ENCODE measurements at places on chromosomes 2 and 18.

DNA sequence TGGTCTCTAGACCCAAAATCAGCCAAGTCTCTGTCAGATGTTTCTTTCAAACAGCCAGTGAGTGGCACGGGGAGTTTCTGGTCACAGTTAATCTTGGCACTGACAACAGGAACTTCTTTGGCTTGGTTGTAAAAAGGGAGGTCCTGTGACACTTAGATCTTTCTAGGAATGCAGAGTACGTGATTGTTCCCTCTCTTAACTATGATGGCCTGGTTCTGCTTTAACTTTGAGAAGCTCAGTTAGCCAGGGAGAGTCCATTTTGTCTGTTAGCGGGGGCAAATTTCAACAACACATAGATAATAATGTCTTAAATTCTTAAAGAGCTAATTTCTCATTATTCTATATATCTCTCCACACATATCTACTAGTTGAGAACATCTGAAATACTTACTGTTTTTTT, 344.5 kb upstream of the LRRTM4 start:
- DNase-seq, result no peak

GRCh38 chr18:63949068-63949737, at the start of gene HMSD:
Gene HMSD (plus strand): TSS chr18:63949301. CDS start chr18:63953456, 4,155 bp downstream.
- peak; percentile 22 for DNase-seq

DNA sequence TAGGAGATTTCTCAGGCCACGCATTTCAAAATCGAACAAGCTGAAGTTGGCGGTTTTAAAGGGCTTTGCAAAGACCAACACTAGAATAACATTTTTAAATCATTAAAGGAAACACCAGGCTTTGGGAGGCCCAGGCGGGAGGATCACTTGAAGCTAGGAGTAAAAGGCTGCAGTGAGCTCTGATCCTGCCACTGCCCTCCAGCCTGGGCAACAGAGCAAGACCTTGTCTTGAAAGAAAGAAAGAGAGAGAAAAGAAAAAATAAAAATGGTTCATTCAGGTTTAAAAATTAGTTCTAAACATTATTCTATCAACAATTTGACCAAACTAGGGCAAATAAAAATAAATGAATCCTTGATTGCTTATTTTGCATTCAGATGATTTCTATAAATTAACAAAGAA, 789 bp upstream of the CHST9 start:
- no peak for DNase-seq

- no peak for DNase-seq
Observed at GRCh38 chr2:65024149-65024829, 31.9 kb upstream of the CEP68 start.

DNA sequence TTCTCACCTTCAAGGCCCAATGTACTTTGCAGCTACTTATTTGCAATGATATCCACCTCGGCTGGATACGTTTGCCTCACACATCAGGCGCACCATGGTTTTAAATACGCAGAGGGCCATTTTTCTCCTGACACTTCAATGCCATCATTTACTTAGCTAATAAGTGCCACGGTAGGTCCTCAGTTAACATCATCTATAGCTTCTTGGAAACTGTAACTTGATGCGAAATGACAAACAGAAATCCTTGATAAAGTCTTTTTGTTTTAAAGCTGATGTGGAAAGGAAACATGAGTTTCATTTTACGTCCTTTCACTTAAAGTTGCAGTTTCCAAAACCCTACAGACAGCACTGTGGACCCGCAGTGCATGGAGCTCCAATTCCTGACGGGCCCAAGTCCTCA, 37.1 kb downstream of the ZNF516 start:
- no peak for DNase-seq

- no peak for DNase-seq
Observed at GRCh38 chr2:230068651-230069055, at the start of gene SLC16A14. Gene SLC16A14 (minus strand): TSS chr2:230068924. CDS start chr2:230059352, 9,572 bp downstream.

- peak; percentile 18 for DNase-seq
Observed at GRCh38 chr2:33058716-33059470, 112.1 kb downstream of the LTBP1 start.

DNA sequence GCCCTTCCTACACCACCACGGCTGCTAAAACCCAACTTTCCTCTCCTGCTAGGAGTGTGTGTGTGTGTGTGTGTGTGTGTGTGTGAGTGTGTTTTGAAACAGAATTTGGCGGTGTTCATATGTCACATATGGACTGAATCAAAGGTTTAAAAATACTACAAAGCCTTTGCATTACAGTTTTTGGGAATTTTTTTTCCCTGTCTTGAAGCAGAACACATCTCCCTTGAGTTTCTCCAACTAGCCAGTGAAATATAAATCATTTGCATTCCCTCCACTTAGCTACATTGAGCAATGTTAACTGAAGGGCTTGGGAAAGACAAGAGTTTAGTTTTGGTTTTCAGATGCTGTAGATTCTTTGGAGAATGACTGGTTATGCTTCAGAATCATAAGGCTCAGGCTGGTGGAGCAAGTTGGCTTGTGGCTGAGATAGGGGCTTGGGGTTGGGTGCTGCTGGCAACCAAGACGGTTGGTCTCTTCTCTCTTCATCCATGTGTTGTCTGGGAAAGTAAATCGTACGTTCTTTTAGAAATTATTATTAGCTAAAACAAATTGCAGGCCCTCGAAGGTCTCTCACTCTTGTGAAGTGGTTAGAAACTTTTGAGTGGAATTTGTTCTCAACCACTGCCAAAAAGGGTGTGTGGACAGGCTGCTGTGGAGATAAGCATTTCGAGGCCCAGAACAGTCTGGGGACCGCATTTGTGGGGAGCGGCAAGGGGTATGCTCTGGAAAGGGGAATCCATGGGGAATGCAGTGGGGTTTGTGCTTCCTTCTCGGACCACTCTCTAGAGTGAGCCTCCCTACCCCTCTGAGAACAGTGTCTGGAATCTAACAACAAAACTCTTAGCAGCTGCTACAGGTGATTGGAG, 1.4 kb downstream of the NRP2 start:
- DNase-seq, result no peak

DNA sequence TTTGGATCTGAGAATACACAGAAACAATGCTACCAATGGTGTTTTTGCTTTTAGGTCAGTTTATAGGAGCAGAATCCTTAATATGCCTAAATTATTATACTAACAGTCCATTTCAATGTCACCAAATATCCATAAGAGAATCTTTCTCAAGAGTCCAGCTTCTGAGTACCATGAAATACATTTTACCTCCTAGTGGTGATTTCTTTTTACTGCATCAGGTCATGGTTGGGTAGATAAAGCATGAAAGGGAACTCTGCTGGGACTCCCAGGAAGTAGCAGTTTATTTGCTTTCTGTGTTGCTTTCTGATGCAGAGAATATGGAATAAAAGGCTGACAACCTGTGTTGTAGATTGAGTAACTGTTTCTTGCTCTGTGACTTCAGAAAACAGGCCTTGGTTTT, 115.6 kb downstream of the PPP1R1C start:
- DNase-seq, result peak; percentile 12

DNA sequence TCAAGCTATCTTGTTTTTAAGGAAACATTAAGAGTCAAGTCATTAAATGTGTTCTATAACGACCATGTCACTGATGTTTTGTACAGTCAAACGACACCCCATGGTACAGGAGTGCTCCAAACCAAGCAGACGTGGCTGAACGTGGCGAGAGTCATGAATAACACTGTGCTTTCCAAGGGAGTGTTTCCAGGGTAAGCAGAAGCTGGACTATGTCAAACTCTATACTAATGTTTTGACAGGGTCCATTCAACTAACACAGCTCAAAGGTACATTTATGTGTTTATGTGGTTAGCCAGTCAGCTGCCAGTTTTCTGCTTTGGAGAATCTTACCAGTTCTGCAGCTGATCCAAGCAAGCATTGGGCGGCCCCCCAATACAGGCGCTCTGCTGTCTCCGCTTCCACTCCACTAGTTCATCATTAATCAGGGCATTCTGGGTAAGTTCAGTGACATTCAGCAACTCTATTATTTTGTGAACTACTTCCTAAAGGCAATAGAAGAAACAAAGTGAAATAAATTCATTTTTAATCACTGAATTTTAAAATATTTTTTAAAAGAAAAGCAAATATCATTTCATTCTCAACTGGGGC, 16.4 kb downstream of the STAT1 start:
- no peak for DNase-seq

DNA sequence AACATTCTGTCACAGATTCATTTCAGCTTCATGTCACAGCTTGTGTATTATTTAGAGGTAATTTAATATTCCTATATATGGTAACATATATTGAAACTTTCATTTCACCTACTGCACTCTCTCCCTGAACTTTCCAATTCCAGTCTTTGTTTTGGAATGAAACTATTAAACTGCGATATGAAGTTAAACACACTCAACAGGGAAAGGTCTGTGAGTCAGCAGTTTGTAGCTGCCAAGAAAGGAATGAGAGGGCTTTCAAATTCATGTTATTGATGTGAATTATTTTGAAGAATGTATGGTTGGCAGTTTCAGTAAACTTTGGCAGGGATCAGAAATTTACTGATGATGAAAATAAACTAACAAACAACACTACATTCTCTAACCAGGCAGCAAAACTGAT, 148.3 kb downstream of the HNMT start:
- DNase-seq, result no peak

- no peak for DNase-seq
Observed at GRCh38 chr18:25646971-25647370, 295.0 kb upstream of the ZNF521 start.

- DNase-seq, result no peak
Observed at GRCh38 chr2:112812318-112813267, 24.0 kb downstream of the IL1B start.

DNA sequence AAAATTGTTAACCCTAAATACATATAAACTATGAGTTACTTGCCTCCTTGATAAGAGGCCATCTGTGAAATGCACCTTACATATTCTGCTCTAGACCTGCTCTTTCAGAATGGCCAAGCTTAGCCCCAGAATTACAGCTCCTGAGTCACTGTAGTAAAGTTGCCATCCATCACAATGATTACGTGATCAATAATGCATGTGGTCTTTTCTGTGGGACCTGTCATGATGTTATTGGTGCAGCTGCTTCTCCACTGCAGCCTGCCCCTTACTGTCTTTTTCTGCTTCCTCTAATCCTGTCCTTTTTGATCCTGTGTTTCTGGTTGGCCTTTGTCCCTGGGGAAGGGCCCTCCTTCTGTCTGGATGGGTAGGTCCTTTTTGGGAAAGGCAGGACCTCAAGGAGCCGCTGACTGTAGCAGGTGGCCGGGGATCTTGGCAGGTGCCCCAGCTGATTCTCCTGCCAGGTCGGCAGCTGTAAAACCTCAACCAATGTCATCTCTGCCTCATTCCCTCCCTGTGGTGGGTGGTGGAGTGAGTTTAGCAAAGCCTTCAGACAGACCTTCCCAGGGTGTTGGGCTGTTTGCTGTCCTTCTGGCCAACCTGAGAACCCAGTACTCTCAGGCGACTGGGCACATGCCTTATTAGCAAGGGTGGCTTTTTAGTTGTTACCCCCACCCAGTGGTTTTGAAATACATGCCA, 126.2 kb upstream of the EML6 start:
- no peak for DNase-seq

GRCh38 chr2:30639836-30640235, 167.4 kb downstream of the CAPN13 start:
- DNase-seq, result no peak

DNA sequence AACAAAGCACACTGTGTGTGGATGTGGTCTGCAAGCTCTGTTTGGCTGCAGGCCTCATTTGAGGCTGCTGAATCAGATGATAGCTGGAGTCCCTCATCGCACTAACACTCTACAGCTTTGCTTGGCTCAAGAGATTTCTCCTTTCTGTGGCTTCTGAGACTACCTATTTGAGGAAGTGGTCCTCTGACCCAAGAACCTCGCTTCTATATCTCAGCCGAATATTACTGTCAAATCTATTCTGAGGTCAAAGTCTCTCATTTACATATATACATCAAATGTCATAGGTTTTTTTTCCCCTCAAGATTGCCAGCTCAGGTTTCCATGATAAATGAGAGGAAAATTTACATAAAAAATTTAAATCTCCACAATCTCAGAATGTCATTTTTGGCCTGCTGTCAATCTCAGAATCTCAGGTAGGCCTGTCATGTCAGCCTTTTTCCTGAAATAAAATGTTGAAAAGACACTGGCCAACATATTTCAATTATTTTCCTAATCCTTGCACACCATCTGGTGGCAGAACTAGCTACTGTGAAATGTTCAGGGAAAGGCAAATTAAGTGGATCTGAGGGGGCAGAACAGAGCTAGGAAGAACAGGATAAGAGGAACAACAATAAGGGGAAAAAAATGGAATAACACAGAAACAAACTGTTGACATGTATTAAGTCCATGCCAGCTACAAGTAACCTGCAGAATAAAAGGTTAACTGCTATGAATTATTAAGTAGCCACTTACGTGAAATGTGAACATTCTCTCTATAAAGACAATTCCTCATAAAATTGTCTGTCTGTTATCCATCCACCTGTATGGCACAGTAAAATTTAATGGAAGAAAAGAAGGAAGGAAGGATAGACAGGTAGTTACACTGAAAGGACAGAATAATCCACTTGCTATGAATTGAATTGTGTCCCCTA, 39.3 kb downstream of the AP1S3 start:
- no peak for DNase-seq

GRCh38 chr18:45801416-45802004, 24.0 kb upstream of the SIGLEC15 start:
- no peak for DNase-seq

- no peak for DNase-seq
Observed at GRCh38 chr2:85794491-85795121, 40.8 kb downstream of the ATOH8 start.

GRCh38 chr2:38554973-38555595, 47.6 kb downstream of the HNRNPLL start:
- peak; percentile 30 for DNase-seq

DNA sequence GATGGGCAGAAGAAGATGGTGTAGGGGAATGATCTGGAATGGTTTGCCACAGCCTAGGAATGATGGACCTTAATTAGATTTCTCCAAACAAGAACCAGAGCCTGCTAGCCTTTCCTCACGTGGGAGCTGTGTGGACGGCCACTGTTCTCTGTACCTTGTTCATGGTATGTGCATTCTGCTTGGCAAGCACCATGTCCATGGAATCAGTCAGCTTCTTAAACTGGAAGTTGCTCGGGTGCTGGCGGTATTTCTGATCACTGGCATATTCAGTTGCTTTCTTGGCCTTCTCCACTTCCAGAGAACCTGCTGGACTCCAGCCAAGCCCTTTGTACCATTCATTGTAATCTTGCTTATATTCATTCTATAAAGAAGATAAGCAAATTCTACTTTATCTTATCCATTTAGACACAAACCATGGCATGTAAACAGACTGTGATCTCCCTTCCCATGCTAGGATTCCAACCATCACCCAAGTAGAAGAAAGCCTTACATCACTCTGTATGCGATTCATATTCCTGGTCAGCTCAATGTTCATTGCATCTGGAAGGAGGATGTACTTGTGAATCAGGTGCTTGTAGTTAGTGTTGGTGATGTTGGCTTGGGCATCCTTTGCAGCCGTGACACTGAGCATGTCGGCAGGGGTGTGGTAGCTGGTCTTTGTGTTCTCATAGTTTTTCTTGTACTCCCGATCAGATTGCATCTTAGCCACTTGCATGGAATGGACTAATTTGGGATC, 78.4 kb downstream of the NEB start:
- no peak for DNase-seq

DNA sequence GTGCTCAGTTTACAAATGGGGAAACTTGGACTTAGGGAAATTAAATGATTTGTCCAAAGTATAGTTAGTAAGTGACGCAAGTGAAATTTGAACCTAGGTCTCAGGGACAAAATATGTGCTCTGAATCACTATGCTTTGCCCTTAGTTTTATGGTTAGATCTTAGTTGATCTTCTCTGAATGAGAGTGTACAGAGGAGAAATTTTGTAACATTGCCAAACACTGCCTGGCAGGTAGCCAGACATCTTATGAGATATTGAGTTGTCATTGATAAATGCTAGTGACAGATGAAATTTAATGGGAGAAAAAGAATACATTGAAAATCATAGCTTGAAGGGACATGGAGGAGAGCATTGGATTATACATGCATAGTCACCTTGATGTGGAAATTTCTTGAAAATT, 91.4 kb downstream of the GALNT1 start:
- DNase-seq, result no peak

All from HEK293T (cell line).